ENCODE measurements at places on chromosomes 7 and 10.

DNA sequence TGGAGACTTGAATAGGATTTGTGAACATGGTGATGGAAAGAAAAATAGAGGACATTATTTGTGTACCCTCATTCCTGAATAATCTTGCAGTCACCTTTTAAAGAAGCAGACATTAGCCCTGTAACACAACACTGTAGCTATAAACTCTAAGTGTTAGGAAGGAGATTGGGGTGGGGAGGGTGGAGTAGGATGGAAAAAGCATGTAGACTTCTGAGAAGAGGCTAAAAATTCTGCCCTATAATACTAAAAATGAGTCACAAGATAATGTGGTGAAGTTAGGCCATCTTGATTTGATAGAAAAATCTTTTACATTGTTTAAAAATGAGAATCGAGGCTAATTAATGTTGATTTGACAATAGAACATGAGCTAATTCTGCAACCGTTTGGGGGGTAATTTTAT, 128.8 kb downstream of the LCOR start:
- no peak for DNase-seq

DNA sequence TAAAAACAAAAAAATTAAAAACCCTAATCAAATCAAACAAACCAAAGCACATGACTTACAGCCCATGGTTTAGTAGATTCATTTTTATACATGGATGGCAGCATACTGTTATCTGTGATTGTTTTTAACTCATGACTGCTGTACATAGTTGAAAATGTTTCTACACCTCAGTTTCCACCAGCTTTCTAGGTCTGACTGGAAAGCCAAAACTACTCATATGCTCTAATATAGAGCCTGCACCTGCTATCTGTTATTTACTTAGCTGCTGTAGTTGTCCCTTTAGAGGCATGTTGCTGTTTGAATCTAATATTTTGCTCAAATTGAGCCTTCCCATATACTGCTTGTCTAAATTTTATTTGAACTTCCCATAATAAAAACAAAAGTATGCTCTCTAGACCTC, 289.9 kb upstream of the LRRN3 start:
- no peak for DNase-seq

- DNase-seq = no peak
Observed at GRCh38 chr10:126893841-126894240, 11.4 kb upstream of the DOCK1 start.

DNA sequence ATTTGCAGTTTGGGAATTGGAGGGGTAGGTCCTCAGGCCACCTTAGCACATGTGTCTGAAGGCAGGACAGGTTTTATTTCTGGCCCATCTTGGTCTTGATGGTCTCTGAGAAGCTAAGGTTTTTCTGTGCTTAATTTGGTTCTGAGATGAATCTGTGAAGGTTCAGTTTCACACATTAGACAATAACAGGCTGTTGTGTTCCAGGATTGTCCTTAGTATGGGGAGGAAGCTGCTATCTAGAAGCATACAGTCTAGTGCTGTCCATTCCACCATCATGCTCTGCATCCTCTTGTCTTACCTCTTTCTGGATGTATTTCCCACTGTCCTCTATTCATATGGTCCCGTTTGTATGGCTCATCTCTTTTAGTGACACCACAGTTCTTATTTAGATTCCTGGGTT, 7.1 kb downstream of the UBE2D1 start:
- DNase-seq = no peak

GRCh38 chr7:92634924-92635519, 44.8 kb upstream of the FAM133B start:
- DNase-seq = no peak

GRCh38 chr7:129461809-129462208, 27.6 kb downstream of the STRIP2 start:
- no peak for DNase-seq

DNA sequence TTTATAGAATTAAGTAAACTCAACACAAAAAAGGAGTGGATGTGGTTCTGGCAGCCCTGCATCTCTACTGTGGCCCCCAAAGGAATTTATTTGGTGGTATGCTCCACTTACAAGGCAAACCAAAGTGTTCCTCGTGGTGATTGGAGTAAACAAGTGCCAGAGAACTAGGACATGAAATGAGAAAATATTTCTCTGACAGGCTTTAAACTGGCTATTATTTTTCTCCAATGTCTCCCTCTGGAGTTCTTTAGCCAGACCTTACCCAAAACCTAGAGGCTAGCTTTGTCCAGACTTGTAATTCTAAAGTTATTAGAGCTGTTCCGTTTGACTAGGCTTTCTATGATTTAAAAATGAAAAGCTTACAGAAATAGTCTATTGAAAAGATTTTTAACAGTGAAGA, 990.1 kb downstream of the CNTNAP2 start:
- DNase-seq = no peak

- DNase-seq = no peak
Observed at GRCh38 chr7:3021825-3022224, 21.8 kb downstream of the CARD11 start.

DNA sequence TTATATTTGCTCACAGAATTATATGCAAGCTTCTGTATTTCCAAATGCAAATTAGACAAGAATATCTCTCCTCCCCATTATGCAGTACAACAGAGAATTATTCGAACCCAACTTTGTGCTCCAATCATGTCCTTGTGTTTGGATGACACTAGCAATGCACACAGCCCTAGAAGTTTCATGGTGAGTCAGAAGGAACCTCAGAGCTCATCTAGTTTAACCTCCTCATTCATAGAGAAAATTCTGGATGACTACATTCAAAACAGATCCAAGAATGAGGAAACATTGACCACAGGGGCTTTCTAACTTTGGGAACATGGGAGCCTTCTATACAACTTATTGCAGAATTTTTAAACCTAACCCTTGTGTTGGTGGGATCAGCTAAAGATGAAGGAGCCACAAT, 12.8 kb upstream of the ARID5B start:
- DNase-seq = no peak

DNA sequence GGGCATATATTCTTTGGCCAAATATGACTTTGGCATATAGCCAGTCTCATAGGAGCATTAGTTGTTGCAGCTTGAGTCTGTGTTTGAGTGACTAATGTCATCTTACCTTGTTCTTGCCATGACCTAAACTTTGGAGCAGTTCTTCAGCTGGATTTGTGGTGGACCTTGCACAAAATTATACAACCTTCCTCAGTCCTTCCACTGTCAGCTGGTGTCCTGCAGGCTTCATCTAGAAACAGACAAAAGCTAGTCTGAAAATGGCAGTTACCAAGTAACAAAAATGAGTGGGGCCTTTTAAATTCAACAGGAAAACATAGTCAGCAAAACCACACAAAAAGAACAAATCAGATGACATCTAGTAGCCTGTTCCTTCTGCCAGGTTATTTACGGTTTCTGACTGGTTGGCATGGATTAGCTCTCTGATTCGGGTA, 59.5 kb upstream of the HECTD2 start:
- DNase-seq = no peak

GRCh38 chr7:134851141-134851540, 71.7 kb downstream of the CALD1 start:
- DNase-seq = no peak

GRCh38 chr10:49176310-49177268, 11.6 kb downstream of the TMEM273 start:
- DNase-seq = no peak

GRCh38 chr7:78149787-78150186, 351.2 kb downstream of the PHTF2 start:
- DNase-seq = peak; percentile 88

DNA sequence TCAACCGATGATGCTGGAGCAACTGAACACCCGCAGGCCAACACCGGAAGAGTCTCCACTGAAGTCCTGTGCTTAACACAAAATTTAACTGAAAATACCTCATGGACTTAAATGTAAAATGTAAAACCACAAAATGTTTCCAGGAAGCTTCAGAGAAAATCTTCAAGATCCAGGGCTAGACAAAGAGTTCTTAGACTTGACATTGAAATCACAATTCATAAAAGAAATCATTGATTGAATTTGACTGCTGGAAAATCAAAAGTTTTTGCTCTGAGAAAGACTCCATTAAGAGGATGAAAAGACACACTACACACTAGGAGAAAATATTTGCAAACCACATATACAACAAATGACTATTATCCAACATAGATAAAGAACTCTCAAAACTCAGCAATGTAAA, 234.7 kb upstream of the PPP2R2D start:
- DNase-seq = no peak

DNA sequence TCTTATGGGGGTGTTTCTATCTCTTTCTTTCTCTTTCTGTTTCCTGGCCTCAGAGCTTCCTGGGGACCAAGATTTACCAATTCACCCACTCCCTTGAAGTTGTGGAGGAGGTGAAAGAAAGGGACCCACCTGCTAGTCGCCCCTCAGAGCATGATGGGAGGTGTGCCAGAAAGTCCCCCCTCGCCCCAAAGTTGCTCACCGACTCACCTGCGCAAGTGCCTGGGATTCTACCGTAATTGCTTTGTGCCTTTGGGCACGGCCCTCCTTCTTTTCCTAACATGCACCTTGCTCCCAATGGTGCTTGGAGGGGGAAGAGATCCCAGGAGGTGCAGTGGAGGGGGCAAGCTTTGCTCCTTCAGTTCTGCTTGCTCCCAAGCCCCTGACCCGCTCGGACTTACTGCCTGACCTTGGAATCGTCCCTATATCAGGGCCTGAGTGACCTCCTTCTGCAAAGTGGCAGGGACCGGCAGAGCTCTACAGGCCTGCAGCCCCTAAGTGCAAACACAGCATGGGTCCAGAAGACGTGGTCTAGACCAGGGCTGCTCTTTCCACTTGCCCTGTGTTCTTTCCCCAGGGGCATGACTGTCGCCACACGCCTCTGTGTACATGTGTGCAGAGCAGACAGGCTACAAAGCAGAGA, 12.2 kb downstream of the AQP1 start:
- DNase-seq = no peak

DNA sequence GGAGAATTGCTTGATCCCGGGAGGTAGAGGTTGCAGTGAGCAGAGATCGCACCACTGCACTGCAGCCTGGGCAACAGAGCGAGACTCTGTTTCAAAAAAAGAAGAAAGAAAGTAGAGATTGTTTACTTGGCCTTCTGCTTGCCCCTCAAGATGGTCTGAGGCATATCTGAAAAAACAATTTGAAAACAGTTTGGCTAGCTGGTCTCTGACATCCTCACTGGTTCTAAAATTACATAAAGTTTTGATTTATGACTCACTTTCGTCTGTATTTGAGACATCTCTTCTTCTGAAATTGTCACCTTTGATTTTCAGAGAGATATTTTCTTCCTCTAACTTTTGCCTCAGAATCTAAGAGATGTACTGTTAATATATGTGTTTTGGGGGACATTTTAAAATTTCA, 49.6 kb upstream of the HELLS start:
- no peak for DNase-seq

DNA sequence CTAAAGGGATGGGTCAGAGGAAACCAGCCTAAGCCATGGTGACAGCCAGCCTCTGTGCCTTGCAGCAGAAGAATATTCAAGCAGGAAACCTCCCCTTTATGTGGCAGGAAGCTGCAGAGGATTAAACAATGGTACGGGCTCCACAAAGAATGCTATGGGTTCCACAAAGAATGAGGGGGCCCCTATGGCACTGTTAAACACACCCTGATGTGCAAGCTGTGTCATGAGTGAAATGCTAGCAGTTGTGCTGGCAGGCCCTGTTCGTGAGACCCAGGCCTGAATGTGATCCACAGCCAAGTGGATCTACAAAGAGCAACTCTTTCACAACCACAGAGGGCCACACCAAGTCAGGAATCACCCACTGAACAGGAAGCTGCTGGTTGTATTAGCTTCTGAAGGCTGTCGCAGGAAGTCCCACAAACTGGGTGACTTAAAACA, 68.9 kb downstream of the MYOF start:
- no peak for DNase-seq

DNA sequence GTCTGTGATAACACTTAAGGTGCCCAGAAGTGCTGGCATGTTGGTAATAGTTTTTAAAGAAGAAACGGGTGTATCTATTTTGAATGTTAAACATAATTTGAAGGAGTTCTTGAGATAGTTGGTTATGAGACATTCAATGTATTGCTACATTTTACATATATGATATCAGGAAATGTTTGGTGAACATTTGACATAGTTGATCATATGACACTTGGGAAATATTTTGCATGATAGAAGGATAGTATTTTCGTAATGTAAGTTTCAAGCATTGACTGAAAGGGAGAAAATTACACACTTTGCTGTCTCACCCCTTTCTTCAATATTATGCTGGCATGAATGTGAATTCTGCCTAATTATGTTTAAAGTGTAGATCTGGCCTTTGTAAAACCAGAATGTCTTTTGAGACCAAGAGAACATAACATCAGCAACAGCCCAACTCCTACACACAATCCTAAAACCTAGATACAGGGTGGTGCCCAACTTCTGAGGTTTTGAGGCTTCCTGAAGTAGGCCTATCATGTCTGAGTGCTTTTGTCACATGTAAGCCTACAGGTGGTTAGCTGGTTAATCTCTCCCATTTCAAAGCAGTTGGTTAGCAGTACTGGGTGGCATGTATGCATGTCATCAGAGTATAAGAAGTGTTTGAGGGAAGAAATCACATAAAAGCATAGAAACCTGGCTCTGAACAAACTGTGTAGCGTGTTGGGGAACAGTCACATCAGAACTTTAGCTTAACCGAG, 2.1 kb downstream of the ADD3 start:
- DNase-seq = no peak

DNA sequence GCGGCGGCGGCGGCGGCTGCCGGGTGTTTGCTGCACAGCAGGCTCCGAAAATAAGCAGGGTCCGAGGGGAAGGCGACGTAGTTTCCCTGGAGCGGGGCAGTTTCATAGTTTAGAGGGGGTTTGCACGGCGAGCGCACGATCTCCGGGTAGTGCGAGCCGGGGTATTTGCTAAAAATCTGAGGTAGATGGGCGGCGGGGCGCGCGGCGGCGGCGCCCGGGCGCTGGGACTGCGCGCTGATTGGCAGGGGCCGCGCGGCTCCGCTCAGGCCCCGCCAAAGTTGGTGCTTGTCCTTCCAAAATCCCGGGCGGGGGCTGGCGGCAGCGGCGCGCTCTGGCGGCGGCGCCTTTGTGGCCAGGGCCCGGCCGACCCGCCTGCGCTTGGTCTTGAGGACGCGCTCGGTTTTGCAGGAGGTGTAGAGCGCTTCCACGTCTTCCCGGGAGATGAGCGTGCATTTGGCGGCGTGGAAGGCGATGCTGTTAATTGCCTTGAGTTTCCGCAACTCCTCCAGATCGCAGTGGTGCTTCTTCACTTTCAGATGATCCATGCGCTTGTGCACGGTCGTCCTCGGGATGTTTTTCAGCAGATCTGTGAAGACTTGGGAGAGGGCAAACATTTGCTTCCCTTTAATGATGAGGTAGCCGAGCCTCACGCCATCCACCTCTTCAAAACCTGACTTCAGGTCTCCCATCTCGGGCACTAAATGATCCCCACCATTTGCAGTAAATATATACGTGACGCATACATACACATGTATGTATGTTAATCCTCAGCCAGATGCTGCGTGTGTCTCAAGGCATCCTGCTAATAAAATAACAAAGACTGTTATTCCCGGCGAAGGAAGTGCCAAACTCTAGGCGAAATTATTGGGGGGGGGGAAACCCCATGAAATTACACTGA, 8.1 kb downstream of the SKIDA1 start:
- DNase-seq = no peak

GRCh38 chr10:75464478-75465449, 33.3 kb downstream of the LRMDA start:
- DNase-seq = no peak

- no peak for DNase-seq
Observed at GRCh38 chr10:107728807-107729206, 564.3 kb upstream of the SORCS1 start.
